Activated T-cell treated with anti-CD3 and anti-CD28 coated beads, Interleukin-2, amount 50 U/mL, for 72 hours (primary cell): ENCODE measurements at places on chromosomes 11 and 22. TPM values are rescaled to one million over a fixed set of nuclear protein-coding genes. Genes with fewer than 3 reads are reported as not detected.

DNA sequence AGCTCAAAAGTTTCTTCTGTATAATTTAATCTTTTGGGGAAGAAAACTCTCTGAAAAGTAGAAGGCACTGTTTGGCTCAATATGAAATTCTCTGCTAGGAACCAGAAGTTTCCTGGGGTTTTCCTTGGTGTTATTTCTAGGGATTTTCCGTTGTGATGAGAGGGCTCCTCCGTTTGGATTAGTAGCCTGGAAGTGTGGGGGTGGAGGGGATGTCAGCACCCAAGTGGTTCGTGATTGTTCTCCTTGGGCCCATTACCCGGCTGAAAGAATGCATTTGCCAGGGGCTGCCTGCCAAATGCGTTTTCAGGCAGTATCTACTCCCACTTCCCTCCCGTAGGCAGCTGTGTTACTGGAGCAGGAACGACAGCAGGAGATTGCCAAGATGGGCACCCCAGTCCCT is 4.3 kb downstream of the SF3B2 start:
- peaks cover 57% of the 10 kb centered on the region for H3K36me3 ChIP-seq
- H3K27me3 ChIP-seq: no peaks in the 10 kb centered on the region
- H3K4me1 ChIP-seq: peaks cover 49% of the 10 kb centered on the region
- no peak overlapping the region for H3K4me3 ChIP-seq
- no peak for DNase-seq

- H3K27ac ChIP-seq: no peak overlapping the region
- H3K36me3 ChIP-seq: no peaks in the 10 kb centered on the region
- no peaks in the 10 kb centered on the region for H3K4me1 ChIP-seq
- no peaks in the 10 kb centered on the region for H3K27me3 ChIP-seq
These were observed 229.1 kb upstream of the ZBED5 start for GRCh38 chr11:11086979-11087378.

DNA sequence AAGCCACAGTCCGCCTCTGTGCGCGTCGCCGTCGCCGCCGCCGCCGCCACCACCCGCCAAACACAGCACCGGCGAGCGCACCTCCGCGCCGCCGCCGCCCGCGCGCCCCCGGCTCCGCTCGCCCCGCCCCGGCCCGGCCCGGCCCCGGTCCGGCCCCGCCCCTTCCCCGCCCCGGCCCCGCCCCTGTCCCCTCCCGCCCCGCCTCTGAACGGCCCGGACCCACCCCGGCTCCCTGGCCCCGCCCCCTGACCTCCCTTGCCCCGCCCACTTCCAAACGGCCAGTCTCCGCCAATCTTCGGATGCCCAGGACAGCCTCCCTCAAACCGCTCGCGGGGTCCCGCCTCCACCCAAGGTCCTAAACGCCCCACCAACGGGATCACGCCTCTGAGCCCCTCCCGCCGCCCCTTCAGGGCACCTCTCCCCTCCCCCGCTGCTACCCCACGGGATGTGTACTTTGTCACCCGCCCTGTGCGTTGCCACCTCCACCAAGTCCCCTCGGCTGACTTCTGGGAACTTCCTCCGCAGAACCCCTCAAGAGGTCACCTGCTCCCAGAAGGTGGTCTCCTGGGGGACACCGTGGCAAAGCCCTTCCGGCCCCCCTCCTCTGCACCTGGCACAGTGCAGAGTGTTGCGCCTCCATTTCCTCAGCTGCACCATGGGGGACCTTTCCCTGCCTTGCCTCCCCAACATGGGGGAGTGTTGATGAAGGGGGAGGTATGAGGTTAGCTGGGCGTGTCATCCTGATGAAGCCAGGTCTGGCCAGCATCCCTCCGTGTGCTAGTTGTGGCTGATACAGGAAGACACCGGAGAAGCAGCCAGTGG is at the start of gene KIAA0930:
Gene KIAA0930, minus strand, starts transcription at position 85 of the 822 bp plus-strand sequence. CDS start 191 bp downstream, outside the sequence.
- H3K4me3 ChIP-seq: peak within 1 kb of the TSS; percentile 91
- peak within 1 kb of the TSS; percentile 68 for H3K27ac ChIP-seq
- DNase-seq: peak; percentile 83
- no peaks in the 10 kb centered on the region for H3K27me3 ChIP-seq

- H3K27me3 ChIP-seq: peaks cover 71% of the 10 kb centered on the region
- H3K4me3 ChIP-seq: peak overlapping the region; percentile 84
- no peak for DNase-seq
- peaks cover 41% of the 10 kb centered on the region for H3K4me1 ChIP-seq
- no peak overlapping the region for H3K27ac ChIP-seq
These were observed 1.0 kb downstream of the CHRM4 start for GRCh38 chr11:46390331-46391171.

Gene MFRP
- total RNA-seq: not detected

Gene MOGAT2
- not detected for total RNA-seq

Gene SF3B2
- total RNA-seq: 223 TPM

Gene SCGB1A1
- not detected for total RNA-seq

Gene MMP3
- total RNA-seq: not detected

Gene ZNF280B
- 2.9 TPM for total RNA-seq

Gene RAB38
- 13.8 TPM for total RNA-seq

Gene MAPK8IP2
- total RNA-seq: 0.60 TPM
